Dermis microvascular lymphatic vessel endothelial cell (primary cell): ENCODE measurements at places on chromosomes 12 and 14. TPM values are rescaled to one million over a fixed set of nuclear protein-coding genes. Genes with fewer than 3 reads are reported as not detected.

Gene KRT71
- not detected in 2 replicates for total RNA-seq

Gene DDN
- under 0.01 and 0.13 TPM in 2 replicates for total RNA-seq

Gene SLC5A8
- total RNA-seq = under 0.01 and 0.13 TPM in 2 replicates

Gene TAC3
- not detected in 2 replicates for total RNA-seq

Gene UNC79
- under 0.01 TPM in 1 of 2 replicates, not detected in the other for total RNA-seq

Gene ANG
- 5.6 and 6.2 TPM in 2 replicates for total RNA-seq

Gene PIANP
- not detected in 2 replicates for total RNA-seq

Gene ACACB
- total RNA-seq = 1.7 and 6.8 TPM in 2 replicates

Gene DYRK2
- 4.7 and 6.4 TPM in 2 replicates for total RNA-seq

Gene KRT77
- not detected in 2 replicates for total RNA-seq
